ENCODE measurements at places on chromosomes 4 and X.

DNA sequence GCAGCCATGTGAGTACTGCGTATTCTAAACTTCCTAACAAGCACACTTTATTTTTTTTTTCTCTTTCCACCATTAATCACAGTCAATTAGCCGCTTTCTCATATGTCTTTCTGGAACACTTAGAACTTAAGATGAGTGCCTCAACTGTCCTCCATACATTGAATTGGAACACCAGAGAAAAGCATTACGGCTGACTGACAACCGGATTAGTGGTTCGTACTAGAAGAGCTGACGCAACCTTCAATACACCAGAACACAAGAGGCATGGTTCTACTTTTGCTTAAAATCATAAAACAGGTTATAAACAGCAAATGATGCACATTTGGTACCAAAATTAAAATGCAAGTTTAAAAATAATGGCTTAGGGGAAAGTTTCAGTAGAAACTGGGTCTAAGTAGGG lies 3.3 kb downstream of the TMEM47 start:
- H3K36me3 ChIP-seq: no peaks in the 10 kb centered on the region
- H3K4me3 ChIP-seq: no peak overlapping the region
- DNase-seq: no peak

- H3K36me3 ChIP-seq: no peaks in the 10 kb centered on the region
- no peak for DNase-seq
- H3K27me3 ChIP-seq: no peaks in the 10 kb centered on the region
- H3K27ac ChIP-seq: no peak overlapping the region
Observed at GRCh38 chr4:20219521-20219920, 32.2 kb upstream of the SLIT2 start.

DNA sequence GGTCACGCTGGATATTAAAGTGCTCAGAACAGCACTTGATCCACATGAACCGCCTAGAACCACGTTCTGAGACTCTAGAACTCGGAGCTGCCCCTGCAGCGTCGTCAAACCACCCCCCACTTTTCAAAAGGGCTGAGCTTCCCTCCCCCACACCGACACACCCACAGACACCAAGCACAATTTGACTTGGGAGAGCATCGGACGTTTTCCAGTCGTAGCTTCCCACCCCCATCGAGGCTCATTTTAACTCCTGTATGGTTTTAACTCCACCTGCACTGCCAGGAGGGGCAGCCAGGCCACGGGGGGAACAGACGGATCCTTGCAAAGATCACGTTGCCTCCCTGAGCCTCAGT lies 26.3 kb downstream of the PPP2R2C start:
- peaks cover 5% of the 10 kb centered on the region for H3K4me1 ChIP-seq
- H3K36me3 ChIP-seq: no peaks in the 10 kb centered on the region
- no peak overlapping the region for H3K4me3 ChIP-seq
- no peak for DNase-seq
- peaks cover 23% of the 10 kb centered on the region for H3K27me3 ChIP-seq

DNA sequence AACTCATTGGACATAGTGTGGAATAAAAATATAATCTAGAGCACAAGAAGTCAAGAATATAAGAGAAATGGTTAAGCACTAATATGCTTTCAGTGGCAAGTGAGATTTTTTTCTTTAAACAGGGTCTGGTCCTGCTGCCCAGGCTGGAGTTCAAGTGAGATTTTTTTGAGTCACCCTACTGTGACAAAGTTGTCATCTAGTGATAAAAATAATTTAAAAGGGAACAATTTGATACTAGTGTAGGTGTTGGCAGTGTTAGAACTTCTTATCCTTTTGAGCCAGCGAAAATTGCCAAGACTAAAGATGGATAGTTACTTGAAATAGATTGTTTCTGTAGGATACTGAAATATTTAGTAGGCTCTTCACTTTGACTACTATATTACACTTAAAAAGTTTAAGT lies 67.9 kb upstream of the TECRL start:
- H3K27me3 ChIP-seq: no peaks in the 10 kb centered on the region
- H3K36me3 ChIP-seq: no peaks in the 10 kb centered on the region

GRCh38 chr4:112485930-112486329 lies 30.1 kb downstream of the NEUROG2 start:
- no peak for DNase-seq
- H3K27ac ChIP-seq: no peak overlapping the region
- no peaks in the 10 kb centered on the region for H3K4me1 ChIP-seq
- no peaks in the 10 kb centered on the region for H3K36me3 ChIP-seq
- H3K4me3 ChIP-seq: no peak overlapping the region

DNA sequence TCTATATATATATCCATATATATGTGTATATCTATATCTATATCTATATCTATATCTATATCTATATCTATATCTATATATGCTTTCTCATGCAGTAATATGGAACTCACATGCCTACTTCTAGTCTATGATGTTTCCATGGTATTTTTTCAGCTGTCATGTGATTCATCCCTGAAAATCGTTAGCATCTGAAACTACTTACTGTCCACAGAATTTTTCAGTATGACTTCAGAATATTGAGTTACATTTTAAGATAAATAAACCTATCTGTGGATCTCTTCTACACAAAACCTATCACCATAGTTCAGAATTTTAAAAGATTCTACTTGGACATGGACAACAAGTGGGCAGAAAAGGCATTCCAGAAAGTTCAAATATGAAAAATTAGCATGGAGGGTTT lies 855.1 kb upstream of the INTU start:
- H3K36me3 ChIP-seq: no peaks in the 10 kb centered on the region
- no peak for DNase-seq
- H3K4me1 ChIP-seq: no peaks in the 10 kb centered on the region
- no peak overlapping the region for H3K4me3 ChIP-seq

- H3K27me3 ChIP-seq: peaks cover 6% of the 10 kb centered on the region
- no peak overlapping the region for H3K4me3 ChIP-seq
- H3K27ac ChIP-seq: no peak overlapping the region
- no peaks in the 10 kb centered on the region for H3K4me1 ChIP-seq
Observed at GRCh38 chr4:10343656-10344055, 113.6 kb downstream of the ZNF518B start.

DNA sequence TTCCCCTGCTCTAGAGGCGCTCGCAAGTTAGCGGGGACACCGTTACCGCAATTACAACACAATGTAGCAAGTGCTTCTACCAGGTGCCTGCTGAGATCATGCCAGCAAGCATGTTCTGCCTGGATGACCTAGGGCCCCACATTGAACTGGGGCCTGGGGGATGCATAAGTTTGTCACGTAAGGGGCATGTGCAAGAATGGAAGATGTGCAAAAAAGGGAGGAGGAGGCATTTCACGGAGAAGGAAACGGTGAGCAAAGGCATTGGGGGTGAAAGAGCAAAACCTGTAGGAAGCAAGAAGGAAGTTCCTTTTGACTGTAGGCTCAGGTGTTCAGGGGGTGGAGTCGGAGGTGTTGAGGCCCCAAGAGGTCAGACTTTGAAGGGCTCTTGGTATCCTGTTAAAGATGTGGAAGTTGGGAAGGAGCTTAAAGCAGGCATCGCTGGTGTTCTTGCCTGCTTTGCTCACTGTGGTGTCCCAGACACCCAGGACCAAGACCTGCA lies 602 bp upstream of the SCARB2 start:
- H3K4me1 ChIP-seq: peaks cover 34% of the 10 kb centered on the region
- peaks cover 28% of the 10 kb centered on the region for H3K27me3 ChIP-seq
- H3K27ac ChIP-seq: peak overlapping the region; percentile 91
- H3K36me3 ChIP-seq: no peaks in the 10 kb centered on the region
- DNase-seq: peak; percentile 36
- H3K4me3 ChIP-seq: peak overlapping the region; percentile 86

GRCh38 chr4:139523076-139523475 lies 32.9 kb downstream of the SETD7 start:
- H3K27ac ChIP-seq: no peak overlapping the region
- DNase-seq: no peak
- H3K36me3 ChIP-seq: peaks cover 12% of the 10 kb centered on the region
- H3K4me1 ChIP-seq: peaks cover 19% of the 10 kb centered on the region
- no peak overlapping the region for H3K4me3 ChIP-seq

DNA sequence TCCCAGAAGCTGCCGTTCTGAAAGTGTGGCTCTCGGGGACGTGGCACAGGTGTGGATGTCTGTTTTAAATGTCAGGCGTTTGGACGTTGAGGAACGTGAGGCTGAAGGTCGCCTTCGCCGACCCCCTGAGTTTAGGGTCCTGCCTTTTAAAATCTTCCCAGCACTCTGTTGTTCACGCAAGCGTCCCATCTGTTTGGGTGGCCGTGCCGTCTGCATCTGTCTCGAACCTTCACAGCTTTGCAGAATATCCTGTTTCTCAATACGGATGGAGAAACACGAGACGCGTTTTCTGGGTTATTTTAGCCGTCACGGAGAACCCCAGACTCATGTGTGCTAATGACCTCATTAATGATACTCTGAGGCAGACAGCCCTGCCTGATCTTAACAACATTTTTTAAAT lies 31.5 kb downstream of the SHOX start:
- no peak overlapping the region for H3K27ac ChIP-seq
- no peak for DNase-seq

- H3K27ac ChIP-seq: no peak overlapping the region
- peaks cover 7% of the 10 kb centered on the region for H3K4me1 ChIP-seq
- no peak overlapping the region for H3K4me3 ChIP-seq
- DNase-seq: no peak
- H3K27me3 ChIP-seq: no peaks in the 10 kb centered on the region
Observed at GRCh38 chrX:154696676-154697045, 43.3 kb upstream of the CTAG2 start.

GRCh38 chr4:30989508-30989907 lies 269.3 kb downstream of the PCDH7 start:
- no peak overlapping the region for H3K4me3 ChIP-seq
- H3K27me3 ChIP-seq: no peaks in the 10 kb centered on the region
- H3K36me3 ChIP-seq: no peaks in the 10 kb centered on the region
- no peaks in the 10 kb centered on the region for H3K4me1 ChIP-seq
- H3K27ac ChIP-seq: no peak overlapping the region

DNA sequence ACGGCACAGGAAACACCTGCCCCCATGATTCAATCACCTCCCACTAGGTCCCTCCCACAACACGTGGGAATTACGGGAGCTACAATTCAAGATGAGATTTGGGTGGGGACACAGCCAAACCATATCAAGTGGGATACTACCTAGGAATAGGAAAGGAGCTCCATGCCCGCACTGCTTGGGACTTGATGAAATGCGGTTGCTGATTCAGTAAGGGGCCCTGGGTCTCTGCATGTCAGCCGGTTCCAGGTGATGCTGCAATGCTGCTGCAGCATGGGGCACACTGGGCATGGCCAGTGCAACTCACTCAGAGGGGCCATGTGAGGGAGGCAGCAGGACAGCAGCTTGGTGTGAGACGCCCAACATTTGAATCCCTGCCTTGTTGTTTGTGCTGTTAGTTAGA lies 34.0 kb upstream of the MSX1 start:
- H3K36me3 ChIP-seq: no peaks in the 10 kb centered on the region
- no peaks in the 10 kb centered on the region for H3K27me3 ChIP-seq
- no peak for DNase-seq
- H3K4me1 ChIP-seq: no peaks in the 10 kb centered on the region
- H3K27ac ChIP-seq: no peak overlapping the region

DNA sequence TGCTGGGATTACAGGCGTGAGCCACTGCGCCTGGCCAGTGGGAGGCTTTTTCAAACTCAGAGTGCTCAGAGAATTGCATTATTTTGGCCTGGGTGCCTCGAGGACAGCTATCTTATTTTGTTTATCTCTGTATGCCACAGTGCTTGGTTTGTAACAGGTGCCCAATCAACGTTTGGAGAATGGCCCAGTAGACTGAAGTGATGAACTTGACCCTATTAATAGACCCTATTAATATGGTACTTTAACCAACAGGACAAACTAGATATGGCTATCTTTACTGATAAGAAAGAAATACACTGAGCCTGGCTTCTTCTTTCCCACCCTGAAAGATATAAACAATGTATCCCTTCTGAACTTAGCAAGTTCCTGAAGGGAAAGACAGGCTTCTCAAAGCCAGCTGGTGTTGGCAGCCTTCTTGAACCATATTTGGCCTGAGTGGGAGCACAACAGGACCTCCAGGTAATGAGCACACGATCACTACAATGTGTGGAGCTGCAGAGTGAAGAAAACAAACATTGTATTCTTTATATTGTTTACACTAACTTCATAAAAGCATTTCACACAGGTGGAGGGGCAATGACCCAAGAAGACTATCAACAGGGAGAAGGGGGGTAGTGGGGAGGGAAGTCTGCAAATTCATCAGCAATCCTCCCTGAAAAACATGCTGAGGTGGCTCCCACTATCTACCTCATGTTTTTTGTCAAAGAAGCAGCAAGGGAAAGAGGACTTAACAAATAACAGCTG lies 41.7 kb downstream of the PRPS1 start:
- no peak for DNase-seq
- H3K4me1 ChIP-seq: peaks cover 41% of the 10 kb centered on the region
- no peak overlapping the region for H3K27ac ChIP-seq
- H3K36me3 ChIP-seq: peaks cover 12% of the 10 kb centered on the region
- no peaks in the 10 kb centered on the region for H3K27me3 ChIP-seq

DNA sequence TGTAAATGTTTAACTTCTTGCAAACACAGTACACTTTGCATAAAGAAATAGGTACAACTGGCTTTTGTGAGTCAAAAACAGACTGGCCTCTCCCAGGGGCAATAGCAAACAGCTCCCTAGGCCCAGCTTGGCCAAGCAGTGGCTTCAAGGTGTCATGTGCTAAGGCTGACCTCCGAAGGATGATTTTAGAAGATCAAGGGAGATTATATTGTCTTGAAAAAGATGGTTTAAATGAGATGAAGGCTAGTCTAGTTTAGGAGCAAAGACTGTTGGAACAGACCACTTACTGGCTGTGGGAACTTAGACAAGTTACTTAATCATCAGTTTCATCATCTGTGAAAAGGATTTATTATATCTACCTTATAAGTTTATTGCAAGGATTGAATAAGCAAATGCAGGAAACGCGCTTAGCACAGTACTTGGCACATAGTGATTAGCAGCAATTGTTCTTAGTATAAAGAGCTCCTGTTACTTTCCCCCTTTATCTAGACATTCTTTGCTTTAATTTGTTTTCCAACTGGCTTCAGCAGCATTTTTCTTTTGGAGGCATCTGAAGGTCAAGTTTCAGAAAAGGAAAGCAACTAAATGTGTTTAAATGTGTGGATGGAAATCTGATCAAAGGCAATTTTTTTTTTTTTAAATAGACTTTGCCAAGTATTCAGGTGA lies 17.2 kb downstream of the ANXA3 start:
- no peak for DNase-seq
- H3K4me3 ChIP-seq: no peak overlapping the region
- H3K4me1 ChIP-seq: no peaks in the 10 kb centered on the region
- H3K36me3 ChIP-seq: no peaks in the 10 kb centered on the region
- peaks cover 4% of the 10 kb centered on the region for H3K27me3 ChIP-seq

GRCh38 chr4:112113864-112114263 lies 31.4 kb upstream of the FAM241A start:
- H3K4me1 ChIP-seq: peaks cover 13% of the 10 kb centered on the region
- H3K27ac ChIP-seq: no peak overlapping the region
- H3K36me3 ChIP-seq: no peaks in the 10 kb centered on the region
- no peaks in the 10 kb centered on the region for H3K27me3 ChIP-seq

DNA sequence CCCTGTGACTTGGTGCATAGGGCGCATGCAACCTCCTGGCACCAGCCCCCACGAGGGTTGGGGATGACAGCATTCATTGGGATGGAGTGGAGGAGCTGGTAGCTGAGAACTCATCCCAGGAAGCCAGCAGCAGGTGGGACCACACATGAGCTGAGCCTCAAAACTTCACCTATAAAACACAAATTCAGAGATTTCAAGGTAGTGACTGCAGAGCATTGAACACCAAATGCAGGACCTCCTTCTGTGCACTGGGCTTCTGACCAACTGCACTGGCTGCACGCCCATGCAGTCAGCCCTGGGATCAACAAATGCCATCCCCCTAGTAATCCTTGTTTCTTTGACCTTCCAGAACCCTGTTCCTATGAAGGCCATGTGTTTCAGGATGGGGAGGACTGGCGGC lies 197.8 kb downstream of the FRAS1 start:
- no peaks in the 10 kb centered on the region for H3K27me3 ChIP-seq
- no peak for DNase-seq
- H3K4me3 ChIP-seq: no peak overlapping the region
- no peaks in the 10 kb centered on the region for H3K36me3 ChIP-seq
- H3K4me1 ChIP-seq: no peaks in the 10 kb centered on the region
